ENCODE measurements at places on chromosomes 6 and 20.

DNA sequence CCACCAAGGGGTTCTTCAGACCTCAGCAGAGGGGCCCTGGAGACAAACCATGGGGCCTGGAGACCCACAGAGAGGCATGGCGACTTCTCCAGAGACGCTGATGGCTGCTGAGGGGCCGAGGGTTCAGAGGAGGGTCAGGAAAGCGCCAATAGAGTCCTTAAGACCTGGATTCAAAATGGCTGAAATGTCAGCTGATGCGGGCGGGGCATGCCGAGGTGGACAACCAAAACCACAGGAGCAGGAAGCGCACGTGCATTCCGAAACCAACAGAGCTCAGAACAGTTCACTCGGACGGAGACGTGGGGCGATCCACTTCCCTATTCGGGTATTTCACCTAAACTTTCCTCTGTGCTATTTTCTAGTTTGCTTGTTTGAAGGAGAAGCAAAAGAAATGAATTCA is 99.9 kb upstream of the RIN2 start:
- peak; percentile 60 for DNase-seq

- no peak for DNase-seq
These were observed 108.6 kb downstream of the BANF2 start for GRCh38 chr20:17808357-17808756.

DNA sequence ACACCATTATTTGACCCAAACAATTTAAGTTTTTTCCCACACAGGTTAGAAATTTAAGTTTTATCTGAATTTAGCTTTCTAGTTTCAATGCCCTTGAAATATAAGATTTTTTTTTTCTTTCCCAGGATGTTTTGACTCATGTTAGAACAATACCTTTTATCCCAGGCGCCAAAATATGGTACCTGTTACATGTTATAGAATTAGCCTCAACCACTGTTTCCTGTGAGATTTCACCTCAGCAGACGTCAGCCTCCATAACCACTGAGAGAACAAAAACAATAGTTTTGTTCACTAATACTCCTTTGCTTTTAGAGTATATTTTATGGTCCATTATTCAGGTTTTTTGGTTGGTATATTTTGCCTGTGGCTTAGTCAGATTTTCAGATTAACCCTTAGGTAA is 302.9 kb downstream of the CDKAL1 start:
- no peak for DNase-seq

GRCh38 chr20:57899554-57899953 is 189.7 kb upstream of the PMEPA1 start:
- DNase-seq, result no peak

DNA sequence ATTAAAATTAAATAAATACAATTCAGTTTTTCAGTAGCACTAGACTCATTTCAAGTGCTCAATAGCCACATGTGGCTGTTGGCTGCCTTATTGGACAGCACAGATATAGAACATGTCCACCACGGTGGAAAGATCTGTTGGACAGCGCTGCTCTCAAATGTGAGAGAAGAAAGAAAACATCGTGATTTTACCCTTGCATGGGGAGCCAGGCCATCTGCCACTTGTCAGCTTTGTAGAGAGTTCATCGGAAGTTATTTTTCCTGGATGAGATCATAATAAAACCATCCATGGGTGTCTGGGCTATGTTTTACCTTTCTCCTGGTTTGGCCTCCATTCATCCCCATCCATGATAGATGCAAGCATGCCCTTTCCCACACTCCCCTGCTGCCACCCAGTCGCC is 5.8 kb upstream of the KIF3B start:
- no peak for DNase-seq
